ENCODE measurements at places on chromosomes 3 and 15.

DNA sequence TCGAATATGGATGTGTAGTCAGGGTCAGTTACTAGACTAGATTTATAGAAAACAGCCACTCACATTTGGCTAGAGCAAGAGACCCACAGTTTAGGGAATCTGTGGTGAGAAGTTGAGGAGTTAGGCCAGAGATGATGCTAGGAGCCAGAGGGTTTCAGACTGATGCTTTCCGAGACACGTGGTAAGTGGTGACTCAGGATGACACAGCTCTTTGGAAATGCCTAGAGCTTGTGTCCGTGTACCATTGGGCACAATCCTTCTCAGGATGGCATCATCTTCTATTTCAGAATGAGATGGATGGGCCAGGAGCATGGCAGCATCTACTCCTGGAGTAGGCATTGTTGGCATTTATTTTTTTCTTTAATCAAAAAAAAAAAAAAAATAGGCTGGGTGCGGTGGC, 28.5 kb downstream of the PTPRG start:
- peak; percentile 70 for DNase-seq

DNA sequence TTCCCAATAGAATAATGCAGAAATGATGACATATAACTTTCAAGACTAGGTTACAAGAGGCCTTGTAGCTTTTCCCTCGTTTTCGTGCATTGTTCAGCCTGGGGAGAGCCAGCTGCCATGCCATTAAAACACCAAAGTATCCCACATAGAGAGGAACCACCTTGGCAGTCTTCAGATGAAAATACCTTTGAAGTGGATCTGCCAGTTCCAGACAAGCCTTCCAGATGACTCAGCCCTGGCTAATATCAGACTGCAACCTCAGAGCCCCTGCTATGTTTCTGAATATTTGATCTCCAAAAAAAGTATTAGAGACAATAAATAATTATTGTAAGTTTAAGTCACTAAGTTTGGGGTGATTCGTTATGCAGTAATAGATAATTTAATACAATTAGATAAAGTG, 294.3 kb upstream of the GBE1 start:
- no peak for DNase-seq

GRCh38 chr3:190229632-190230424, 92.4 kb downstream of the CLDN1 start:
- peak; percentile 80 for DNase-seq

- no peak for DNase-seq
Observed at GRCh38 chr15:96501362-96501761, 170.9 kb downstream of the NR2F2 start.

DNA sequence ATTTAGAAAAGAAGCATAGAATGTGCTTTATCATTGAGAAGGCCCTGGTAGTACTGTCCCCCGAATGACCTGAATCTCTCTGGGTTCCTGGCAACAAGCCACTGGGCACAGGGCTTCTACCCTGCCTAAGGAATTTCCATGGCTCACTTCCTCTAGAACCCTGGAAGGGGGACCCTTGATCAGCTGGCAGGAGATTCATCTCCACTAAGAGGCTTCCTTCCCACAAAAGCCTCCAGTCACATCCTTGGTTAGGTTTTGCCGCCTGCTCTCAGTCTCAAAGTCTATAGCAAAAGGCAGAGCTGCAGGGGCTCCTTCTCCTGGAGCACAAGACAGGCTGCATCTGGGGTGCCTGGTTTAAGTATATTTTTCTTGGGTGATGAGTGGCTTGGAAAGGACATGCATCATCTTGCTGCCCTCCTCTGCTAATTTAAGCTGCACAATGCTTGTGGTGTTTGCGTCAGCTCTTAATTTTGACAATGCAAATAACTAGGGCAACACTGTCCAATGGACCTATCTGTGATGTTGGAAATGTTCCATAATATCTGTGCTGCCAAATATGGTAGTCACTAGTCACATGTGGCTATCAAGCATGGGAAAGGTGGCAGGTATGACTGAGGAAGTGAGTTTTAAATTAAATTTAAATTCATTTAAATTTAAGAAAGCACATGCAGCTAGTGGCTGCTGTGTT, 33.4 kb upstream of the RARRES1 start:
- DNase-seq, result no peak

Measured in HFFc6 (cell line).